ENCODE measurements at places on chromosomes 2 and 18. TPM values are rescaled to one million over a fixed set of nuclear protein-coding genes. Genes with fewer than 3 reads are reported as not detected.
A peak's percentile ranks its signal among the peaks of the same experiment; 100 is the strongest.

The FKBP7 gene
- 3.8 TPM for total RNA-seq

- H3K36me3 ChIP-seq, result no peaks in the 10 kb centered on the region
- H3K4me1 ChIP-seq, result no peaks in the 10 kb centered on the region
- DNase-seq, result no peak
- H3K27me3 ChIP-seq, result no peaks in the 10 kb centered on the region
- H3K4me3 ChIP-seq, result no peak overlapping the region
These were observed 52.5 kb upstream of the STAM2 start for GRCh38 chr2:152227969-152228592.

The RGPD3 gene
- not detected for total RNA-seq

GRCh38 chr2:126722546-126722945 lies 66.6 kb downstream of the GYPC start:
- H3K27me3 ChIP-seq, result peaks cover 36% of the 10 kb centered on the region
- no peak for DNase-seq
- H3K4me3 ChIP-seq, result no peak overlapping the region
- no peak overlapping the region for H3K27ac ChIP-seq

- H3K27me3 ChIP-seq, result no peaks in the 10 kb centered on the region
- no peak for DNase-seq
- no peaks in the 10 kb centered on the region for H3K36me3 ChIP-seq
- H3K27ac ChIP-seq, result no peak overlapping the region
- H3K4me3 ChIP-seq, result no peak overlapping the region
These were observed 133.7 kb downstream of the COL6A3 start for GRCh38 chr2:237280229-237280628.

DNA sequence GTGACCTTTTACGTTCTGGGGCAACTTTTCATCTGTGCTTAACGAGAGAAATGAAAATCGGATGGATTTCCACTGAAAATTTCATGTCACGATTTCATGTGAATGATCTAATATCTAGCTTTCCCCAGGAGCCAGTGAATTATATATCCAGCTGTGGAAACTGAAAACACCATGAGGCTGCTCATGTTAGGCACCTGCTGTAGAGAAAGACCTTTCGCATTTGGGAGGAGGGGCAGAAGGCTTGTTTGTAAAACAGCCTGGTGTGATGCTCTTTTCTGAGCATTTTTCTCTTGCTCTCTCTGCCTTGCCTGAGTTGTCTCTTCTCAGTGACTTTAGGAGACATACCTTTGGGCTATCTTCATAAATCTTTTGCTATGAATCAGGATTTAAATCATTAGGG lies 84.6 kb upstream of the CYP1B1 start:
- DNase-seq, result no peak
- no peaks in the 10 kb centered on the region for H3K36me3 ChIP-seq
- H3K4me1 ChIP-seq, result no peaks in the 10 kb centered on the region
- H3K27me3 ChIP-seq, result no peaks in the 10 kb centered on the region
- no peak overlapping the region for H3K27ac ChIP-seq

The CNRIP1 gene
- total RNA-seq, result not detected

DNA sequence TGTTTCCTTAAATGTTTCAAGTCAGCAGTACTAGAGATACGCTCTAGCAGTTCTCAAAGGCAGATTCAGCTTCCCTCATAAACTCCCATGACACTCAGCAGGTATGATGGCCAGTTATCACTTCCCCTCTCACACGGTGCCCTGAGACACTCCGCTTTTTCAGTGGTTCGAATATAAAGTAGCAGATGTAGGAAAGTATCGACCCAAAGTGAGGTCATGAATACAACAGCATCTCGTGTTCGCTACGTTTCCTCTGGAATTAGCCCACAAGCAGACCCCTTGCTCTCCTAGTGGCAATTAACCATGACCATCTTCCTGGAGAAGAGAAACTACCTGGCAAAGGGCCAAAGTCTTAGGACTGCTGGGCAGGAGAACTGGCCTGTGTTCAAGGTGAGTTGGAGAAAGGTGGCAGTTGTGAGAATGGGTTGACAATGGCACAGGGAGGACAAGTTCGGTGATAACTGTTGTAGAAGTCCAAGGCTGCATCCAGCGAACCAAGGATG lies 9.3 kb upstream of the AGBL5 start:
- no peak overlapping the region for H3K4me3 ChIP-seq
- DNase-seq, result no peak

DNA sequence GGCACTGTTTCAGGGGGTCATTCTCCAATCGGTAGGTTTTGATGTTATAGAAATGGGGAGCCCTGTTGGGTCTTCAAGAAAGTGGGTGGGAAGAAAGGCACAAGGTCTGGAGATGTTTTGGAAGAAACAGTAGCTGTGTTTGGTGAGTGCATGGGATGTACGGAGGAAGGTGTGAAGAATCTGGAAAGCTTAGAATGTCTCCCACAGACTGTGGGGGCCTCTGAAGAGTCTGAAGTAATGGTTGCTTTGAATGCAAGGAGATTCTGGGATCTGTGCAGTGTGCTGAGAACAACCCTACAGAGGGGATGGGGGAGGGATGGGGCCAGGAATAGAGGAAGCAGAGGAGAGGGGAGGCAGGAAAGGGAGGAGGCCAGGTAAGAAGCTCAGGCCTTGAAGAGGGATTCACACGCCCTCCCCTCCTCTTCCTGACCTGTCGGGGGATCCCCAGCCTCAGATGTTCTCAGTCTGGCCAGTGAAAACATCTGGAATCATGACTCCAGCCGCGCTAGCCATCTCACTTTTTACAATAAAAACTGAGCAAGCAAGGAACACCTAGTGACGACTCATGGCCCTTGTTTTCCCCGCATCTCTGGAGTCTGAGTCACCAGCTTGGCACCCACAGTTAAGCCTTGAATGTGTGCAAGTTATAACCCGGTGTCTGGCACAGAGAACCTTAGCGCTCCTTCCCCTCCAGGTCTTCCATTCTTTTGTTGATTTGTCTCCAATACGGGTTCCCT lies 74.2 kb downstream of the SH3BP4 start:
- H3K4me3 ChIP-seq, result peak overlapping the region; percentile 43
- no peaks in the 10 kb centered on the region for H3K27me3 ChIP-seq
- no peaks in the 10 kb centered on the region for H3K36me3 ChIP-seq
- peak; percentile 87 for DNase-seq

GRCh38 chr18:27614951-27615844 lies 430.1 kb upstream of the CHST9 start:
- H3K27ac ChIP-seq, result no peak overlapping the region
- H3K4me3 ChIP-seq, result no peak overlapping the region
- H3K4me1 ChIP-seq, result no peaks in the 10 kb centered on the region
- no peak for DNase-seq
- H3K36me3 ChIP-seq, result no peaks in the 10 kb centered on the region
- H3K27me3 ChIP-seq, result no peaks in the 10 kb centered on the region

DNA sequence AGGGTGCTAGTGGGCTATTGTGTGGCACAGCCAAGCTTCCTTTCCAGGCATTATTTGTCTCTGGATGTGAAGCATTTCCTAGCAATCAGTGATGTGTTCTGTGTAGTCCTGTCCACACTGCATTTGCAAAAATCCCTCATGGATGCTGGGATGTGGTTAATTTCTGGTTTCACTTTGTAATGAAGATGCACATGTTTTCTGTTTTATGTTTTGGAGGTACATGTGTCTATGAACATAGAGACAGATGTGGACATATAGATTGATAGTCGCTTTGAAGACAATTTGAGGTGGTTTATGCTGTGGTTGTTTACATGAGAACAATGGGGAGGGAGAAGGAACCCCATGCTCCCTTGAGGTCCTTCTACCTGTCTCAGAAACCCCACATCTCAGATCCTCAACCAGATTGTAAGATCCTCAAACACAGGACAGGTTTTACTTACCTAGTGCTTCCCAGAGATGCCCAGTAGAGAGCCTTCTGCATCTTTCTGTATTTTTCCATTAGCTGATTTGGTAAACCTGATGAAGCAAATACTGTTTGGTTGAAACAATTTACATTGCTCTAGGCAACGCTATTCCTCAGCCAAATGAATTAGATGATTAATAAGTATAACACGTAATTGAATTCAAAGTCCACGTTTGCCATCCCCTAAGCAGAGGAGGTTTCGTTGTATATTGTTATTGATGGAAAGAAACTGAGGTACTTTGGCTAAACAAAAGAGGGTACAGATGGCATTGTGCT lies 204.4 kb downstream of the SPP2 start:
- no peak overlapping the region for H3K4me3 ChIP-seq
- no peaks in the 10 kb centered on the region for H3K36me3 ChIP-seq
- peaks cover 85% of the 10 kb centered on the region for H3K4me1 ChIP-seq
- peak; percentile 93 for DNase-seq
- no peaks in the 10 kb centered on the region for H3K27me3 ChIP-seq
- H3K27ac ChIP-seq, result peak overlapping the region; percentile 88

DNA sequence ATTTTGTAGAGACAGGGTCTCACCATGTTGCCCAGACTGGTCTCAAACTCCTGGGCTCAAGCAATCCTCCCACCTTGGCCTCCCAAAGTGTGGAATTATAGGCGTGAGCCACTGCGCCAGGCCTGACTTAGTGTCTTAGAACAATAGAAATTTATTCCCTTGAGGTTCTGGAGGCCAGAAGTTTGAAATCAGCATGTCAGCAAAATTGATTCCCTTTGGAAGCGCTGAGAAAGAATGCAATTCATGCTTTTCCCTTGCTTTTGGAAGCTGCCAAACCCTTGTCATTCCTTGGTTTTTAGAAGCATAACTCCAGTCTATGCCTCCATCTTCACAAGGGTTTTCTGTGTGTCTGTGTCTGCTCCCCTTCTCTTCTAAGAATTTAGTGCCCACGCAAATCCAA lies 20.7 kb downstream of the ST8SIA3 start:
- DNase-seq, result no peak
- H3K27me3 ChIP-seq, result no peaks in the 10 kb centered on the region

GRCh38 chr2:241558532-241559322 lies at the start of gene BOK:
Gene BOK, plus strand, starts transcription at chr2:241558745. Its CDS starts 739 bp downstream, at chr2:241559484.
- peak; percentile 59 for DNase-seq
- H3K27ac ChIP-seq, result no peak within 1 kb of the TSS
- no peaks in the 10 kb centered on the region for H3K36me3 ChIP-seq
- H3K4me1 ChIP-seq, result peaks cover 23% of the 10 kb centered on the region

GRCh38 chr18:54278615-54279014 lies 9.3 kb downstream of the POLI start:
- H3K27me3 ChIP-seq, result no peaks in the 10 kb centered on the region
- peaks cover 5% of the 10 kb centered on the region for H3K36me3 ChIP-seq
- DNase-seq, result no peak
- no peaks in the 10 kb centered on the region for H3K4me1 ChIP-seq
- H3K27ac ChIP-seq, result no peak overlapping the region

GRCh38 chr2:39504790-39505335 lies 67.8 kb upstream of the MAP4K3 start:
- H3K27ac ChIP-seq, result no peak overlapping the region
- DNase-seq, result no peak
- no peaks in the 10 kb centered on the region for H3K27me3 ChIP-seq
- no peak overlapping the region for H3K4me3 ChIP-seq
- H3K4me1 ChIP-seq, result 0 out of 2 replicates have a peak, but pooled peaks cover 11% of the 10 kb centered on the region
- no peaks in the 10 kb centered on the region for H3K36me3 ChIP-seq

The DSG1 gene
- total RNA-seq, result not detected
